ENCODE measurements at places on chromosomes 5 and 9.

GRCh38 chr5:136811086-136811485 is 445.7 kb upstream of the TRPC7 start:
- no peak for DNase-seq

DNA sequence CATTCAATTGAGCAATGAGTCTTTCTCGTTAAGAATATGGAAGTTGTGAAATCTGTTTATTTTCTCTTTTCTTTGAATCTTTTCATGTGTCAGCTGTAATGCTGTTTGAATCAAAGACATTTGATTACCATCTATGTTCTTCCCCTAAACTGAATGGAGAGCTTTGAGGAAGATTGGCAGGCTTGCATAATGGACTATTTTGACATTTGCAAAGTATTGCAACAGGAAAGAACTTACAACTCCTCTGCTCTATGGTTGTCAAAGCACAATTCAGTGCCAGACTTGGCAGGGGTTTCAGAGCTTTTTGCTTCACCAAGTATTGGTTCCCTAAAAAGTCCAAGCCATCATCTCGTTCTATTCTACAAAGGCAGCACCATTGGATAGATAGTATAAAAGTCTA is 549.0 kb upstream of the NUDT12 start:
- DNase-seq = no peak

- DNase-seq = no peak
Measured at GRCh38 chr5:11289208-11289607, 528.2 kb upstream of the DAP start.

GRCh38 chr9:77933019-77933418 is 98.6 kb downstream of the GNAQ start:
- DNase-seq = no peak

- no peak for DNase-seq
Measured at GRCh38 chr5:9283021-9283420, 262.9 kb downstream of the SEMA5A start.

- no peak for DNase-seq
Measured at GRCh38 chr5:8299716-8300115, 430.8 kb downstream of the MTRR start.

GRCh38 chr5:5560016-5560415 is 137.5 kb downstream of the ICE1 start:
- no peak for DNase-seq

DNA sequence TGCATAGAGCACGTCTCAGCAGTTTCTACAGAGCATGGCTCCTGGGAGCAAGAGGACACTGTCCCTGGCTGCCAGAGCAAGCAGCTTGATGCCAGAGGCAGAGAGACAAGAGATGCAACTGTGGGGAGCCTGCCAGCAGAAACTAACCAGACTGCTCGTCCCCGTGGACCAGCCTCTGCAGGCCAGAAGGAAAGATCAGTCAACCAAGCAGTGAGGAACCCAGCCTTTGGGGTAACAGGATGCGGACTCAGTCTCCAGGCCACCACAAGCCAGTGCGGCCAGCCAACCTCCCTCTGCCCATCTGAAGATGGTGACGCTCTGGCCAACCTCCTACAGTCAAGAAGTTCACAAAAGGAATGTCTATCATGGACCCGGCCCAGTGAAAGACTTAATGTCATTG is 3.7 kb downstream of the SURF4 start:
- no peak for DNase-seq

DNA sequence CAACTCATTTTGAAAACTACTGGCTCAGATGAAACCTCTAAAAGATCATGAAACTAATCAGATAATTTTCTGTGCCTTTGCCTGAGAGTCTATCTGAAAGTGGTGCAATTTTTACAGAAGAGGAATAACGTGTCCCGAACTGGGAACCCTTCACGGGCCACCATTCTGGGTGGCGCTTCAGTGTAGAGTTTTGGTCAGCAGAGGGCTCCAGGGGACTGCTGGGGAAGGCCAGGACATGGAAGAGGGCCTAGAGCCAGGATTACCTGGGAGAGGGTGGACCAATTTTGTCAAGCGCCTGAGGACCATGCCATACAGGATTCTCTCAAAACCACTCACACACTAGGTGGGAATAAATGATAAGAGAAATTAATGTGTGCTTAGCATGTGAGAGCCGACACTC is 49.7 kb upstream of the PLEKHG4B start:
- DNase-seq = no peak

DNA sequence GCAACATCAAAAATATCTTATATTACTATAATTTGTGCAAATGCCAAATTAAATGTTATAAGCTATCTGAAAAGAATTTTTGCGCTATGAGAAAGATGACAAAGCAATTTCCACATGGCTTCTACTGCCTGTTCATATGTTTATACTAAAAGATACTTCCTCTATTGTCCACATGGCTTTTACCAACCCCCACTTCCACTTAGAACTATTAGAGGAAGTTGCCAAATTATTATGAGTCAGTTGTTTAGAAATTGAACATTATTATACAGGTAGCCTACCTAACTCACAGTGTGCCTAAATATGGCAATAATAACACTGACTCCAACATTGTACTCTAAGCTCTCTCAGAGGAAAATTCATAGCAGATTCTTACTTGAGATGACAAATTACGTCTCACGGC is 37.6 kb upstream of the SLC27A6 start:
- DNase-seq = no peak

DNA sequence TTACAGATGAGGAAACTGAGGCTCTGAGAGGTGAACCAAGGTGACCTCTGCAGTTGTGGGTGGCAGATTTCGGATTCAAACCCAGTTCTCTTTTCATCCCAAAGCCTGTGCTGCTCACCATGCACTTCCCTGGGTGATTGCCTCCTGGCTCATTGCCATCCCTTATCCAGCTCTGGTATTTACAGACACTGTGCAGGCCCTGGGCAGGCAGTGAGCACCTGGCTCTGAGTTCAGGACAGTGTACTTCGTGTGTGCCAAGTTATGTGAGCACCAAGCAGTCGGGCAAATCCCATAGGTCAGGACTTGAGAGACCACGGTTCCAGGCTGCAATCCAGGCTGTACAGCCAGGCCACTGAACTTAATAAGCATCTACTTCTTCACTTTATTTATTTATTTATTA is 1.4 kb downstream of the LRSAM1 start:
- DNase-seq = no peak

DNA sequence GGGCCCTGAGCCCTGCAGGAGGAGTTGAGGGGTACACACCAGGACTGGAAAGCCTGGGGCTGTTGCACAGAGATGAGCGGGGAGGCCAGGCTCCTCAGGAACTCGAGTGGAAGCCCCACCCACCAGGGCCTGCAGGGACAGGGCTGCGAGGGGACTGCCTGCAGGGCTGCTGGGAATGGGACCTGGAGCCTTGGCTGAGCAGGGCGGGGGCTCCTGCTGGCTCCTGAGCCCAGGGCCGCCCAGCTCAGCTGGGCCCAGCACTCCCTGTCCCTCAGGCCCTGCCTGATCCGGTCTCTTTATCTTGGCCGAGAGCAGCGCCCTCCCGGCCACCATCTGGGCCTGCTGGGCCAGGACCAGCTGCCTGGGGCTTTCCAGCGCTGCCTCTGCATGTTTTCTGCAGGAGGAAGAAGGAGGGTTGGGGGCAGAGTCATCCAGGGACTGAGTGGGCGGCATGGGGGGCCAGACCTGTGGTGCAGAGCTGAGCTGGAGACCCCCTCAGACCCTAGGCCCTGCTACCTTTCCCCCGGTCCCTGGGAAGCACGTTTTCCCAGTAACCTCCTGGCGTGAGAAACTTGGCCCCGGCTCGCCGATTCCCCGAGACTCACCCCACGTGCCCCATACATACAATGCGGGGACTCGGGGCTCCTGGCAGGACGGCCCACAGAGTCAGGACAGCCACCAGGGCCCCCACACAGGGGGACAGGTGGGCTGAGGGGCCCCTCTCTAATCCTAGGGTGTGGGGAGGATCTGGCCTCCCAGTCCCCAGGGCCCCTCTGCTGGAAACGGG is 9.4 kb downstream of the LCN12 start:
- DNase-seq = no peak

DNA sequence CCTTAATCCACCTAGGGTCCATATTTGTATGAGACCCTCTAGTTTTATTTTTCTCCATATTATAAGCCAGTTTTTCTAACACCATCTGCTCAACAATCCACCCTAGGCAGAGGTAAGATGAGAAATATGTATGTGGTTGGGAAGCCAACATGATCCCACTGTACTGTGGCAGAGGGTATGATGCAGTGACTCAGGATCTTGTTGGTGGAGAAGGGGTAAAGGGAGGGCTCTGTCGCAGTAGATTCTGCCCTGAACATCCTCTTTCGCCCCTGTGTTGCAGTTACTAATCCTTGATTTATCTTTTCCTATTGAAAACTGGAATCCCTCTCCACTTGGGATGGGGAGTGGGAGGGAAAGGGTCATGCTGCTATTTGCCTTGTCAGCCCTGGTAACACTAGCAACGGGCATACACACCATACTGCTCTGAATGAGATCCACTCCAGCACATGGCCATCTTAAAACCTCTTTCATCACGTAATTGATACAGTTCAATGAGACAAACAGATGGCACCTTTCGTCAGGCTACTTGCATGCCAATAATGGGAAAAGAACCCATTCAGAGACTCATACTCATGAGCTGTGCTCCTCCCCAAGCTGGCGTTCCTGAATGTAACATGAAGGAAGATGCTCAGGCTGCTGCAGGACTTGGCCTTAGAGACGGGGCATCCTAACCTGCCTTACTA is 63.0 kb downstream of the ADAMTS12 start:
- no peak for DNase-seq

DNA sequence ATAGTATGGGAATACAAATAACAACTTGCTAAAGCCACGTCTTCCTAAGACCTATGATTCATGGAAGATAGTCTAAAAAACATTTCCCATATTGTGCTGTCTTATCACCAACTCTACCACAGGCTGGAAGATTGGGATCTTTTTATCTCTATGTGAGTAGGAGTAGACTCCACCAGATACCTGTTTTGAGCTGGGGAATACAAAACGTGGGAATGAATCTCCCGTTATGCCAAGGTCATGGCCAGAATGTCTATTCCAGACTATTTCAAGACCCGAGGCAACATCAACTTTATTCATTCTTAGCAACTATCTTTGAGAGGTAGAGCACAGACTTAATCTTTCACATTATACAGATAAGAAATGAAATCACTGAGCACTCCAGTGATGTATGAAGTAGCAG is 2350.9 kb upstream of the WWC1 start:
- no peak for DNase-seq

DNA sequence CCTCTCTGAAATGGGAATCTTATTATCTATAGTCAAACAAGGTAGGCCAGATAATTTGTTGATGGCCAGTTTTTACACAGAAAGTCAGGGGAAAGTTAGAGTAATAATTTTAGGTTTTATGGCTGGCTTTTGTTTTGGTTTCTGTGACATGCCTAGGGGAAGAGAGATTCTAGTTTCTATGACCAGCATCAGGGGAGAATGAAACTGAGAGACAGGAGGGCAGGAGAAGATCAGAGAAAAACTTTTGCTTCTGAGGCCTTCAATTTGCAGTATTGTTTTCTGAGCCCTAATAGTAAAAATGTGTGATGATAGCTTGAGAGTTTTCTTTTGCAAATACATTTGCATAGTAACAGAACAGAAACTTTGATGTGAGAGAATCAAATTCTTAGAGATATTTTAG is 564.3 kb downstream of the ZNF608 start:
- no peak for DNase-seq

DNA sequence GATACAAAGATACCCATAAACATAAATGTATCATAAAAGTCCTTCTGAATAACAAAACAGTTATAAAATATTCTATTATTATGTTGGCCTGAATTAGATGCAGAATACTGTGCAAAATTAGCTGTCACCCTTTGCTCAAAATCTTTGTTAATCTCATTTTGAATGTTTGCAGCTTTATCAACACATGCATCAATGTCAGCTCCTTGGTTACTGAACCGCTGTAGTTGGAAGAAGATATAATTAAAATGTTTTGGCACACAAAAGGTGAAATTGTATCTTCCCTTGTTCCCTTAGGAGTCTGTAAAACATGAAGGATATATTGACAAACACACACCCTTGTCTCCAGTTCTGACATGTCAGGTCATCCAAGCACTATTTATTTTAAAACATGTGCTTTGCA is 146.3 kb upstream of the POU5F2 start:
- no peak for DNase-seq

- DNase-seq = no peak
Measured at GRCh38 chr5:83096660-83097339, 19.5 kb downstream of the XRCC4 start.

GRCh38 chr5:88487066-88487465 is 218.4 kb upstream of the TMEM161B start:
- no peak for DNase-seq

- DNase-seq = no peak
Measured at GRCh38 chr9:3261484-3261883, 264.3 kb downstream of the RFX3 start.

GRCh38 chr5:63860379-63860778 is 101.9 kb downstream of the HTR1A start:
- no peak for DNase-seq

DNA sequence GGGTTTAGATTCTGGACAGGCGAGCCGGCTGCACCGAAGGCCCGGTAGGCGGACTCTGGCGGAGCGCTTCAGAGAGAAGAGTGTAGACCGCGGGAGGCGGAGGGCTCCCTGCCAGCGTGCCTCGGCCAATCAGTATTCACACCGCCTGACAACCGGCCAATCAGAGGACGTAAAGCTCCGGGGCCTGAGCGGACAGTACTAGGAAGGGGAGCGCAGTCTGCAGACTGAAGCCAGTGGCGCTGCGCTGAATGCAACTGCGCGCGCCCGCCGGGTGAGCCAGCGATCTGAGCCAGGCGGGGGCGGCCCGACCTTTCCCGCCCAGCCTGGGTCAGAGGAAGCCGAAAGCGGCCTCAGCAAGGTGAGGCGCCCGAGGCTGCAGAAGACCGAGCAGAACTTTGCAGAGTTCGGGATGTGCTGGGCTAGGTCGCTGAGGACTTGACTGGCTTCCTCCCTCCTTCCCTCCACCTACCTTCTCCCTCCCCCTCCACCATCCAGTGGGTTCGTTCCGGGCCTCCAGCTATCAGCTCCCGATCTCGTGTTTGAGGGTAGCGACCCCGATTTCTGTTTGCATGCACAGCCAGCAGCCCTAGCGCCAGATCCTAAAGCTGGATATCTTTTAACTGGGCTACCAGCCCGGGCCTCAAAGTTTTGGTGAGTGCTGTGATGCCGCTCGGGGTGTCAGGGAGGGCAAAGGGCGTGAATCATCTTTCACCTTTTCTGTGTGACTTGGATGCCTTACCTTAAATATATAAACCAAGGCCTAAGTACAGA is at the start of gene DMRT2:
Gene DMRT2, plus strand, starts transcription at position 233 of the 771 bp plus-strand sequence. CDS start 1,257 bp downstream, outside the sequence.
- DNase-seq = peak; percentile 52

GRCh38 chr5:19880859-19881436 is 107.1 kb downstream of the CDH18 start:
- DNase-seq = no peak

All from GM06990 (cell line).